ENCODE measurements at places on chromosomes 3 and 15. TPM values are rescaled to one million over a fixed set of nuclear protein-coding genes. Genes with fewer than 3 reads are reported as not detected.

Gene COL7A1
- total RNA-seq = 0.48 TPM

Gene KNG1
- total RNA-seq = not detected

Gene SMCO1
- not detected for total RNA-seq

Gene ROBO2
- 0.98 TPM for total RNA-seq

Gene CHCHD6
- 21.2 TPM for total RNA-seq

Gene SLC2A2
- not detected for total RNA-seq

Gene TOMM70
- total RNA-seq = 59.7 TPM

Gene P2RY13
- total RNA-seq = 0.98 TPM

Gene LYSMD2
- total RNA-seq = 5.0 TPM

Gene GABRA5
- total RNA-seq = not detected

Gene ISL2
- not detected for total RNA-seq

Gene COL6A6
- total RNA-seq = 1.6 TPM

Gene NTRK3
- 23.6 TPM for total RNA-seq

Gene NLGN1
- 4.4 TPM for total RNA-seq

Gene ACTR8
- 29.0 TPM for total RNA-seq

Gene CHRFAM7A
- 3.3 TPM for total RNA-seq

Gene ZNF860
- total RNA-seq = 4.2 TPM

Gene CFAP100
- not detected for total RNA-seq

Gene C3orf49
- total RNA-seq = not detected

Data from breast epithelium (tissue), 4 donors.